ENCODE measurements at places on chromosomes 1 and 21. TPM values are rescaled to one million over a fixed set of nuclear protein-coding genes. Genes with fewer than 3 reads are reported as not detected.

DNA sequence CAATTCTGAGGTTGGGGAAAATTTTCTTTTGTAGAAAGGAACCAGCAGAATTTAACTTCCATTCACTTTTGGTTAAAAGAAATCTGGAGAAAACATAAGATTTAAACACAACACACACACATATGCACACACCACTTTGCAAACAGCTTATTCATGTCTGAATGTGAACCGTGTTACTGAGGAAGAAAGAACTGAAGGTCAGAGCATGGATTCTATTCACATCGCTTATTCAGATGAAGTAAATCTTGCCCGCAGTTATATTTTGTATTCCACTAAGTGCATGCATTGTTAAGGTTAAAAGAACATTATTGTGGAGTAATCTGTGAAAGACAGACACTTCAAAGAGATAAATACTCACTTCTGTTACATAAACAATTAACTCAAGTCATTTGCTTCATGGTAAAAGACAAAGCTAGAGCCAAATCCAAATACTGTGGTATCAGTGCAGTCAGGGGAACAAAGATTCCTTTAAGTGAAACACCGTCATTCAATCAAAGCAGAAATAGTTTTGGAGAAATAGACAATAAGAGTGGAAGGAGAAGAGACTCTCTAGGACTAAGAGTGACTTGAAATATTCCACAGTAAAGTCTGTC, 82.0 kb downstream of the LRRC53 start:
- no peak overlapping the region for H3K4me3 ChIP-seq
- H3K27me3 ChIP-seq = no peaks in the 10 kb centered on the region
- no peak for DNase-seq
- H3K36me3 ChIP-seq = no peaks in the 10 kb centered on the region

SOX13 gene
- 9.6 TPM for total RNA-seq

SLC9A1 gene
- total RNA-seq = 47.9 TPM

KCNK2 gene
- total RNA-seq = 61.5 TPM

EPHA8 gene
- not detected for total RNA-seq

- no peak for DNase-seq
- peaks cover 24% of the 10 kb centered on the region for H3K4me1 ChIP-seq
- peaks cover 2% of the 10 kb centered on the region for H3K27me3 ChIP-seq
- H3K27ac ChIP-seq = no peak overlapping the region
- H3K36me3 ChIP-seq = no peaks in the 10 kb centered on the region
- H3K4me3 ChIP-seq = peak overlapping the region; percentile 26
These were observed 5.4 kb downstream of the TNN start for GRCh38 chr1:175073061-175073460.

GRCh38 chr1:169568497-169568896, 17.8 kb downstream of the F5 start:
- no peaks in the 10 kb centered on the region for H3K36me3 ChIP-seq
- H3K4me3 ChIP-seq = no peak overlapping the region
- no peak overlapping the region for H3K27ac ChIP-seq
- no peaks in the 10 kb centered on the region for H3K4me1 ChIP-seq
- peaks cover 6% of the 10 kb centered on the region for H3K27me3 ChIP-seq
- DNase-seq = no peak

DNA sequence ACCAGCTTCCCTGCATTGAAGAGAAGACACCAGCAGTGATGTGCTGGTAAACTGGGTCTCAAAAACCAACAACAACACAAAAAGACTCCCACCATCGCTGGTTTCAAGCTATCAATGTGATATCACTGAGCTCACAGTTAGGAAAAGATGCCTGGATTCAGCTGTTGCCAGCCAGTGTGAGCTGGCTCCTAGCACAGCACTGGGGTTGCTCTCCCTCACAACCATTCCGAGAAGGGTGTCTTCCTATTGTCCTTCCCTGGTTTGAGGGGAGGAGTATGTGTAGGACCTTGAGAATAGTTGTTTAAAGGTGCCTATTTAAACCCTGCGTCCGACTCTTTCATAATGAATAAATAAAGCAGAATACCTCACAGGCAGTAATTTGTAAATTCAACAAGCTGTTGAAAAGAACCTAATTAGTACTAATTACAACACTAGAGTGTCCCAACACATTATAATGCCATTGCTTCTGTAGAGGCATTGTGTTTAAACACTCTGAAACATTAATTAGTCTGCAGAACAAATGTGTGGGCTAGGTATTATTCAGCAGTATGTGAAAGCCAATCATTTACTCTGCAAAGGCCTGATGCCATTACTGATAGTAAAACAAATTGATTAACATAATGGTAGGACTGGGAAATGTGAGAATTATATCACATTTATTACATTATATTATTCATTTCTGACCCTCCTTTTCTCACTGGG, 17.2 kb downstream of the NIBAN1 start:
- peaks cover 48% of the 10 kb centered on the region for H3K4me1 ChIP-seq
- H3K36me3 ChIP-seq = peaks cover 4% of the 10 kb centered on the region
- H3K27ac ChIP-seq = no peak overlapping the region
- no peaks in the 10 kb centered on the region for H3K27me3 ChIP-seq
- DNase-seq = no peak

- H3K4me3 ChIP-seq = no peak overlapping the region
- H3K4me1 ChIP-seq = peaks cover 36% of the 10 kb centered on the region
- no peaks in the 10 kb centered on the region for H3K27me3 ChIP-seq
- peaks cover 8% of the 10 kb centered on the region for H3K36me3 ChIP-seq
These were observed 407.5 kb downstream of the SETD4 start for GRCh38 chr21:35652872-35653271.

GRCh38 chr1:208101661-208102431, 142.3 kb downstream of the PLXNA2 start:
- H3K27ac ChIP-seq = peak overlapping the region; percentile 73
- H3K27me3 ChIP-seq = no peaks in the 10 kb centered on the region
- H3K4me1 ChIP-seq = peaks cover 41% of the 10 kb centered on the region

DNA sequence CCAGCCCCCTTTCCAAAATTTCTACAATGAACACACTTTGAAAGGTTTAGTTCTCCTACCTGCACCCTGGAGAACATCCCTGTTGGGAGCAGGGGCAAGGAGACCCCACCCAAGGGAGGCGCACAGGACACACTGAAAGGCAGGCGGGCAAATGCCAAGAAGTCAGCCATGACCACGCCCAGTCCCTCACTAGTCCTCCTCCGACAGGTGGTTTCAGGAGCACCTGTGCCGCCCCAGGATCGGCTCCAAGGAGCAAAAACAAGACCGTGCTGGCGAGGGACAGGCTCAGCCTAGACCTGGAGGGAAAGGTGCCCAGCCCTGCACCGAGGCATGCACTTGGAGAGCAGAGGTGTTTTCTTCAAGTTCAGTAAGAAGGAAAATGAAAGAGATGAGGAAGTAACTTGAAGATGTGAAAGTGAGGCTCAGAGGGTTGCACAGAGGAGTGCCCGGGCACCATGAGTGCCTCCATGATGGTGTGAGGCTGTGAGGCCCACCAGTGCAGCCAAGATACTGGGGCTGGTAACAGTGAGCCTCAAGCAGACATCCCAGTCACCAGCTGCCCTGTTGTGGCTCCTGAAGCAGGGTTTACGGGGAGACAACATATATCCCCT, 19.6 kb upstream of the NADK start:
- H3K4me1 ChIP-seq = no peaks in the 10 kb centered on the region
- DNase-seq = no peak
- H3K27ac ChIP-seq = no peak overlapping the region
- H3K4me3 ChIP-seq = no peak overlapping the region
- peaks cover 16% of the 10 kb centered on the region for H3K27me3 ChIP-seq

TGFB2 gene
- total RNA-seq = 2.5 TPM

DNA sequence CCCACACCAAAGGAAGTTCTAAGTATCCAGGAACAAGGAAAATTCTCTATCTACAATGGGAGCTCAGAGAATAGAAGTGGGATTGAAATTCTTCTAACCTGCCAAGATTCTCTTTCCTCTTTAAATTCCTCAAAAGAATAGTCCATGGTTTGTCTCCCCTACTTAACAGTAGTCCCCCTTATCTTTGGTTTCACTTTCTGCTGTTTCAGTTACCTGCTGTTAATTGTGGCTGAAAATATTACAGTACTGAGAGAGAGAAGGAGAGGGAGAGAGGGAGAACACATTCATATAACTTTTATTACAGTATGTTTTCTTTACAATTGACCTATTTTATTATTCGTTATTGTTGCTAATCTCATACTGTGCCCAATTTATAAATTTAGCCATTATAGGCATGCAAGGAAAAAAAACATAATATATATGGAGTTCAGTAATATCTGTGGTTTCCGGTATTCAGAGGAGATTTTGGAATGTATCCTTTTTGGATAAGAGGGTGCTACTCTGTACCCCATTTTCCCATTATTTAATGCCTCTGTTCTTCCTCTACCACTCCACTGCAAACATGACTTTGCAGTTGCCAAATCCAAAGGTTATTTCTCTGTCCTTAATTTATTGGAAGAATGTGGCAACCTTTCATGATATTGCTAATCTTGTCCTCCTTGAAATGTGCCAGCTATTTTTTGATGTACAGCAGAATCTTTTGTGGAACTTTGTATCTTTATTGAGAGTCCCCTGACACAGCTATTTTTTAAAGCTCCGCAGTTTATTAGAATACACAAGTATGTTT, 68.0 kb downstream of the USP25 start:
- no peak overlapping the region for H3K4me3 ChIP-seq
- H3K4me1 ChIP-seq = peaks cover 11% of the 10 kb centered on the region
- no peak for DNase-seq
- no peak overlapping the region for H3K27ac ChIP-seq
- H3K36me3 ChIP-seq = no peaks in the 10 kb centered on the region

LYPD8 gene
- total RNA-seq = not detected

- H3K27me3 ChIP-seq = peaks cover 5% of the 10 kb centered on the region
- H3K27ac ChIP-seq = no peak overlapping the region
- H3K36me3 ChIP-seq = no peaks in the 10 kb centered on the region
- DNase-seq = no peak
- no peak overlapping the region for H3K4me3 ChIP-seq
These were observed 603.0 kb downstream of the MATN1 start for GRCh38 chr1:30120245-30121000.

DNA sequence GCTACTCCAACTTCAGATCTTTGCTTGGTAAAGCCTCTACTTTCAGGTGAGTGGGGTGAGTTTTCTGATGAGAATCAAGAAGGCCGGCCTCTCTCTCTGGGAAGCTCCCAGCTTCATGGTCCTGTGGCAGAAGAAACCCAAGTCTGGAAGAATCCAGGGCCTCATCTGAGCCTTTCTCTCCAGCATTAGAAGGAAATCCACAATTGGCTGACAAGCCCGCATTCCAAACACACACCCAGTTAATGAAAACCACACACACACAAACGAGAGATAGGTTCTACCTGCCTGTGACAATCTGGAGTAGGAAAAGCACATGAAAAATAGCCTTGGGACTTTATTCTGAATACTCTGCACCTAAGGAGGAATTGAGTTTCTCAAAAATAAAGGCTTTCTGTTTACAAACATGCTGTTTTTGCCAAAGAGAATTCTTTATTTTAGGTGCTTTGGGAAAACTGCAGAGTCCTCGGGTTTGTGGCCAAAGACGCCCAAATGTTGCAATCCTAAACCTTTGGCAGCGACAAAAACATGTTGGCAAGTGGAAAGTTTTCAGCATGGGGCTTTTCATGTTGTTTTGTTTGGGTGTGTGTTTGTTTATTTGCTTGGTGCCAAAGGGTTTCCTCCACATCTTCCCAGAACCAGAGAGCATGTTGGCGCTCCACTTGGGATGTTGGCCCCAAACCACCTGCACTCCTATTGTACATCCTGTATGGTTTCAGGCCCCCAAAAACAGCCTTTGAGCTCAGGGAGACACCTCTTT, 216.2 kb downstream of the SETD4 start:
- peaks cover 17% of the 10 kb centered on the region for H3K4me1 ChIP-seq
- no peak overlapping the region for H3K4me3 ChIP-seq
- DNase-seq = no peak
- H3K27ac ChIP-seq = no peak overlapping the region

GRCh38 chr1:230240446-230241086, 173.5 kb downstream of the GALNT2 start:
- H3K27ac ChIP-seq = no peak overlapping the region
- H3K4me3 ChIP-seq = no peak overlapping the region
- H3K36me3 ChIP-seq = peaks cover 46% of the 10 kb centered on the region
- DNase-seq = no peak
- H3K27me3 ChIP-seq = no peaks in the 10 kb centered on the region

DNA sequence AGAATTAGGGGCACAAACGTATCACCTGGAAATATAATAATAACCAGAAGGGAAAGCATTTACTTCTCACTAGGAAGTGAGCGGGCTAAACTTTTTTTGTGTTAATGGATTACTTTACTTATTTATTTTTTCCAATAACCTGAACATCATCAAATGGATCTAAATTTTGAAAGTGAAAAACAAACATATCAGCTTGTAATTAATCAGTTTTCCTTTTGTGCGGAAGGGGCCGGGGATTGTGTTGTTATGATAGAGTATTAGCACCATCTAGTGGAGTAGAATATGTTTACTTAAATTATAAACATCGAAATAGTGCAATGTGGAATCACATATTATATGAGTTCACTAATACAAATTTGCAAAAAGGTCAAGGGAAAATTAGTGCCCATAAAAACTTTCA, 9.0 kb downstream of the CFH start:
- no peaks in the 10 kb centered on the region for H3K36me3 ChIP-seq
- no peaks in the 10 kb centered on the region for H3K27me3 ChIP-seq
- H3K27ac ChIP-seq = no peak overlapping the region
- peaks cover 29% of the 10 kb centered on the region for H3K4me1 ChIP-seq
- peak overlapping the region; percentile 54 for H3K4me3 ChIP-seq
- DNase-seq = peak; percentile 25

GRCh38 chr1:193545171-193545570, 358.8 kb upstream of the B3GALT2 start:
- no peak overlapping the region for H3K27ac ChIP-seq
- no peaks in the 10 kb centered on the region for H3K36me3 ChIP-seq
- no peaks in the 10 kb centered on the region for H3K27me3 ChIP-seq
- H3K4me3 ChIP-seq = no peak overlapping the region
- H3K4me1 ChIP-seq = peaks cover 20% of the 10 kb centered on the region

TSPAN1 gene
- 2.7 TPM for total RNA-seq

GRCh38 chr1:93021539-93022134, 57.4 kb upstream of the MTF2 start:
- H3K27ac ChIP-seq = no peak overlapping the region
- no peaks in the 10 kb centered on the region for H3K36me3 ChIP-seq
- peak; percentile 43 for DNase-seq

S100B gene
- not detected for total RNA-seq

- H3K27ac ChIP-seq = peak overlapping the region; percentile 86
- H3K4me3 ChIP-seq = peak overlapping the region; percentile 61
- H3K36me3 ChIP-seq = peaks cover 20% of the 10 kb centered on the region
- DNase-seq = peak; percentile 72
- H3K27me3 ChIP-seq = no peaks in the 10 kb centered on the region
These were observed 10.3 kb downstream of the DONSON start for GRCh38 chr21:33578214-33578613.

CDC7 gene
- total RNA-seq = 7.2 TPM

DNA sequence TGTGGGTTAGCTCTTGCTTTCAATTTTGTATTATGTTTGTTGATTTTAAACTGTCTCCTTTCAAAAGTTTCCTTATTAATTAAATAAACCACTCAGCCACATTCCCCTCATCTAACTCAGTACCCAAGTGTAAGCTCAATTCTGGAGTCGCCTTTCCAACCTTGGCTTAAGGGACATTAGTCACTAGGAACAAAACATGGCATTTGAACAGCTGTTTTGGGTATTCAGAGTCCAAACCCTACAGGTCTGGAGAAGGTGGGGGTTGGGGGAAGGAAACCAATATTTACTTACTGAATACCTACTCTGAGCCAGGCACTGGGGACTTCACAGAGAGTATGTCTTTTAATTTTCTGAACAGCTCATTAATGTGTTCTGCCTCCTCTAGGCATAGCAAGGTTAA, 117.2 kb upstream of the JUN start:
- H3K27ac ChIP-seq = peak overlapping the region; percentile 9
- H3K27me3 ChIP-seq = no peaks in the 10 kb centered on the region
- H3K4me1 ChIP-seq = peaks cover 66% of the 10 kb centered on the region
- no peak overlapping the region for H3K4me3 ChIP-seq
- H3K36me3 ChIP-seq = no peaks in the 10 kb centered on the region
- DNase-seq = no peak

LRP8 gene
- total RNA-seq = 12.1 TPM
